ENCODE measurements at places on chromosomes 2 and 18.

DNA sequence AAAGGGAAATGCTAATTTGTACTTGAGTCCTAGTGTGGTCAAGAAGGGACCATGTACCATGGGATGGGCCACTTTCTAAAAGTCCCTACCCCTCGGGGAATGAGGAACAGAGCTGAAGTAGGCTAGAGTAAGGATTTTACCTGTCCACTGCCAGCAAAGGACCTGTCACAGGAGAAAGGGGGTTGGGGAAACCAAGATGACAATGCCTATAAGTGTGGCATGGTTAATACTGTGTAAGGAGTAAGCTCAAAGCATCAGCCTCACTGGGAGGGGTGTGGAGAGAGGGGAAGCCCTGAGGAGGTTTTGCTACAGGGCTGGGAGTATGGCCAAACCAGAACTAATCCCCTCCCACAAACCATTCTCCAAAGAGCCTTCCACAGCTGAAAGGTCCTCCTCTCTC lies 15.8 kb downstream of the GKN2 start:
- no peak for DNase-seq

DNA sequence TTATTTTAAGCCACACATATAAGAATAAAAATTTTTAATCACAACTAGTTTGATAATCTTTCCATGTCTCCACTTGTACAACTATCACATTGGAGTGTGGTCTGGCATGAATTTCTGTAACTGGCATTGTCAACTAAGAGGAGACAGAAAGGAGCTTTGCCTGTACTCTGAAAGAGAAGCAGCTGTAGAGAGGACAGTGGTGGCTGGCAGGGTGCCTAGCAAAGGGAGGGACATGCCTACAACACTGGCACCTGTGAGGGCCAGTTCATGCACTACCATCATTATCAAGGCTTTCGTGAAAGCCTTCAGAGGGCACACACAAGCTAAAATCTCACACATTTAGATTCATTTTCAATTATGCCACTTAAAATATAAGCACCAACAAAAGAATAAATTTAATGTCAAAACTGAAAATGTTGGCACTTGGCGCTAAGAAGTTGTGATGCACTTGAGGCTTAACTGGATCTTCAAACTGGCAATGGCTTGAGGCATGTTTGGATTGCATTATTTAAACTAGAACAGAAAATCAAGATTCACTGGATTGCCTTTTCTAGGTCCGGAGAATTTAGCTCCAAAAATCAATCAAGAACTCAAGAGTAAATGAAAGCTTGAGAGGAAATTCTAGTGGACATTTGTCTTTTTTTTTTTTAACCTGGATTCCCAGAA lies 238.6 kb downstream of the ZNF385B start:
- DNase-seq: no peak

- no peak for DNase-seq
These were observed 3.4 kb downstream of the OSR1 start for GRCh38 chr2:19355014-19355405.

DNA sequence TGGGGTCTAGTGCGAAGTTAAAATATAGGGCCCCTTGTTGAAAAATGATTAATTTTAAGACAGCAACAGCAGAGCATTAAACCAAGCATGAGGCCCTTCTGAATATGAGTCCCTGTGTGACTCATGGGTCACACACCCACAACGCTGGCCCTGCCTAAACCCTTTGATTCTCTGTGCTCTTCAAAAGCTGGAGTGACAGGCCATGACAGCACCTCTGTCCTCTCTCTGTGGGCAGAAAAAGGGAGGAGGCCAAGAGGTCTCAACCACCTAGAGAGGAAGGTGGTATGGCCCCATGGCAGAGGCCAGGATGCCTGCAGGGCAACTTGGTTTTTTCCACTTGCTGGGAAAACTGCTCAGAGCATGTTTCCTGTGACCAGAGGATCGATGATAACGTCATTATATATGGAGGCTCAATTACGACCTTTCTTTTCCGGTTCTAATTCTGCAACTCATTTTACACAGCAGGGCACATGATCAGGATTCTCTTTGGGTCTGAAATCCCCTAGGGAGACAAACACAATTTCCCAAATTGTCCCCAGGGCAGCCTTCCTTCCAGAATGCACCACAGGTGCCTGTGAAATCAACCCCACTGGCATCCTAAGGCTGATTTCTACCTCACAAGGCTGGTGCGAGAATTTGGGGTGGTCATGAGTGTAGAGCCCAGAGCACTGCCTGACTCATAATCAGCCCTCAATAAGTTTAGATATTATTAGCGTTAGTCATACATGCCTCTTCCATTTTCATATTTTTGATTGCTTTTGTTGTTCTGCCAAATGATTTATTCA lies 102.0 kb upstream of the PPP1CB start:
- DNase-seq: no peak

DNA sequence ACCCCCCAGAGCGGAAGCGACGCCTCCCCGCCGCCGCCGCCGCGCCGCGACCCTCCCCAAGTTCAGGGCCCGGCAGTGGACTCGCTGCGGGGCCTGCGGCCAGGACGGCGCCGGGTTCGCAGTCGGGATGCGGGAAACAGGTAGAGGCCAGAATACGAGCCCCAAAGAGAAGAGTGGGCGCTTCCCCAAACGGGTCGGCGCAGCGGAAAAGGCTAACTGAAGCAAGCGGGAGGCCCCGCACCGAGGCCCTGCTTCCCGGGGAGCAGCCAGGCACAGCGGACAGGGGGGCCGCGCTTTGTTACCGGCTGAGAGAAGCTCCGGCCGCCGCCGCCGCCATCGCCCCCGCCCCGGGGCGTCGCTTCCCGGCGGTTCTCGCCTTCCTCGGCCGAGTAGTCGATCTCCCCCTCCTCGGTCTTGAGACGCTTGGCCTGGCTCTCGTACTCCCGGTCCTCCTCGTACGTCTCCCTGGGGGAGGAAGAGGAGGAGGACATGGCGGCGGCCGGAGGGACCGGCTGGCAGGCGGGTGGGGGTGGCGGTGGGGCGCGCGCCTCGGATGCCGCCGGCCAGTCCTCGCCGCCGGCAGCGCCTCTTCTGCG lies 494 bp downstream of the HNRNPLL start:
- DNase-seq: no peak

- DNase-seq: no peak
These were observed 5.7 kb upstream of the NOSTRIN start for GRCh38 chr2:168796583-168797285.

GRCh38 chr2:127170021-127170420 lies 50.1 kb downstream of the CYP27C1 start:
- DNase-seq: no peak
